ENCODE measurements at places on chromosomes 4 and X. TPM values are rescaled to one million over a fixed set of nuclear protein-coding genes. Genes with fewer than 3 reads are reported as not detected.

DNA sequence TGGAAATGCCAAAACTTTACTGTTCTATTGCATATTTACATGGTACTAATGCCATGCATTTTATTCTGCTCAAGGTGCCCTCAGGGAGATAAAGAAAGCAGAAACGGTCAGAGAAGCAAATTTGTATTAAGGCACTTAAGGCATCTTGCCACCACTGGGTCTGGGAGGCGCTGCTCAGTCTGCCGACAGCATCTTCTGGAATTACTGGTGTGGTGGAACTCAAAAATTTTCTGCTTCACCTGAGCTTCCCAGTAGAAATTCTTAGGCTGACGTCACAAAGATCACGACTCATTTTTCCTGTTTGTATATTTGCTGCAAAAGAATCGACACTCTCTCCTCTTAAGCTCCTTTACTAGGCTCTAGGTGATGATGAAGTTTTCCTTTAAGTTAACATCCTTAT lies 3.0 kb downstream of the RASSF6 start:
- no peaks in the 10 kb centered on the region for H3K4me1 ChIP-seq
- H3K36me3 ChIP-seq = no peaks in the 10 kb centered on the region
- H3K4me3 ChIP-seq = no peak overlapping the region
- no peak for DNase-seq
- H3K27me3 ChIP-seq = no peaks in the 10 kb centered on the region

Gene MAGEA12
- total RNA-seq = not detected

- no peaks in the 10 kb centered on the region for H3K27me3 ChIP-seq
- H3K4me3 ChIP-seq = peak overlapping the region; percentile 68
- H3K36me3 ChIP-seq = no peaks in the 10 kb centered on the region
- peak overlapping the region; percentile 79 for H3K27ac ChIP-seq
Measured at GRCh38 chrX:24465532-24465865, 413 bp downstream of the PDK3 start.

DNA sequence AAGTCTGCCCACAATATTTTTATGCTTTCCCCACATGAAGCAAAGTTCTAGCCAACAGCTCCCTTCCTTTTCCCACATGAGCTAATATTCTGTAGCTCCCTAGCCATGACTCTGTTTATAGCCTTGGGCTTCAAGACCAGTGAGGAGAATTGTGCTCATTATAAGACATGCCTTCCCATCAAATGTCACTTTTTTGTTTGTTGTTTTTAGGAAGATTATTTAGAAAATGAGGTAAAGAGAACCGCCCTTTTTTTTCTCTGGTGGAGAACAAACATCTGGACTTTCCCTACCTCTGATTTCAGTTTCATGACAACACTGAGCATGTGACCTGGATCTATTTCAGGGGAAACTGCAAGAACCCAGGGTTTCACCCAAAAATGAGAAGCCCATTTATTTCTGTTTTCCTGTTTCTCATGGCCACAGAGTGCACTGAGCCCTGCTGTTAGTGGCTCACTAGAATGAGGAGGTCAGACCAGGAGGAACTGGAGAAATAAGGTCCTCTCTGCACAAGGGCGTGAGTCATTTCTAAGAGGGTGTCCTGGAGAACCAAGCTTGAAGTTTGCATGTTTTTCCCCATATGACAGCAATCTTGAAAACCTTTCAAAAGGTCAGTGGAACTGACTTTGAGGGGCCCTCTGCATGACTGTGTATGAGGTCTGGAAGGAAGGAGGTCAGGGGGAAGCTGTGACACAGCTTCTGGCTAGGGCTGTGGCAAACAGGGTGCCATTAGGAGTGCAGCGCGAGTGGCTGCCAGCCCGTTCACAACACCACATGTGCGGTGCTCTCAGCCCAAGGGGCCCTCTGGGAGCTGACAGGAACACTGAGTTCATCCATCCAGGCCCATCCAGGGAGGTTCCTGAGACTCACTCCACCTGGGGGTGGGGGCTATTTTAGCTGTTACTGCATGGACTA lies 55.2 kb downstream of the CHST7 start:
- H3K27me3 ChIP-seq = no peaks in the 10 kb centered on the region
- peak overlapping the region; percentile 54 for H3K27ac ChIP-seq
- H3K36me3 ChIP-seq = no peaks in the 10 kb centered on the region
- H3K4me1 ChIP-seq = no peaks in the 10 kb centered on the region

- no peak overlapping the region for H3K27ac ChIP-seq
- no peaks in the 10 kb centered on the region for H3K4me1 ChIP-seq
- DNase-seq = no peak
- H3K36me3 ChIP-seq = no peaks in the 10 kb centered on the region
- H3K27me3 ChIP-seq = no peaks in the 10 kb centered on the region
Measured at GRCh38 chr4:23720556-23720955, 169.3 kb downstream of the PPARGC1A start.

Measured in breast epithelium (tissue), 4 donors.